ENCODE measurements at places on chromosomes 2 and 18.
A peak's percentile ranks its signal among the peaks of the same experiment; 100 is the strongest.

DNA sequence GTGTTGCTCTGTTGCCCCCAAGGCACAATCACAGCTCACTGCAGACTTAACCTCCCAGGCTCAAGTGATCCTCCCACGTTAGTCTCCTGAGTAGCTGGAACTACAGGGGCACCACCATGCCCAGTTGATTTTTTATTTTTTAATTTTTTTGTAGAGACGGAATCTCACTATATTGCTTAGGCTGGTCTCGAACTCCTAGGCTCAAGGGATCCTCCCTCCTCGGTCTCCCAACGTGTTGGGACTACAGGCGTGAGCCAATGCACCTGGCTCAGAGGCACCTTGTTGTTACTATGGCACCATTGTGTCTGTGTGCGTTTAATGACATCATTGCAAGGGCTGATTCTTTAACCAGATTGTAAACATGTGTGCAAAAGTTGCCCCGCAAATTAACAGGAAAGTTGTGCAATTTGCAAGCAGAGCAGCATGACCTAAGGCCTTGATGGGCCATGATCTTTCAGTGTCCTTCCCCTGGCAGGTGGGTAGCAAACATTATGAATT lies 22.6 kb downstream of the TCF23 start:
- DNase-seq = no peak

DNA sequence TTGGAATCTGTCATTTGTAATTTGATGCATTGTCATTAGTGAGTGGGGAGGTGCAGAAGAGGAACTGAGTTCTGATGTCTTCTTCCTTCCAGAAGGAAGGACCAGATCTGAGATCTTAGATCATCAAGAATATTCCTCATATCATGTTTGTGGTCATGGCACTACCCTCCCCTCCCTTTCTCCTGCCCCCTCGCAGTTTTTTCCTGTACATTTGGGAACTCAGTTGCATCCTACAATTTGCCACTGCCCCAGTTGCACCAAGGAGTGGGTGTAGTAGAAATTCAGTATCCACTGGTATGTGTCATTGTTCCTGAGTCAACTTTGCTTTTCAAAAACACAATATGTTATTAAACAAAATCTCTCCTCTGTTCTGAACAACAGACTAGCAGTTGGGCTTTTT lies 26.6 kb upstream of the ACVR1 start:
- DNase-seq = no peak

- no peak for DNase-seq
These were observed 16.5 kb downstream of the DOK1 start for GRCh38 chr2:74571058-74571457.

DNA sequence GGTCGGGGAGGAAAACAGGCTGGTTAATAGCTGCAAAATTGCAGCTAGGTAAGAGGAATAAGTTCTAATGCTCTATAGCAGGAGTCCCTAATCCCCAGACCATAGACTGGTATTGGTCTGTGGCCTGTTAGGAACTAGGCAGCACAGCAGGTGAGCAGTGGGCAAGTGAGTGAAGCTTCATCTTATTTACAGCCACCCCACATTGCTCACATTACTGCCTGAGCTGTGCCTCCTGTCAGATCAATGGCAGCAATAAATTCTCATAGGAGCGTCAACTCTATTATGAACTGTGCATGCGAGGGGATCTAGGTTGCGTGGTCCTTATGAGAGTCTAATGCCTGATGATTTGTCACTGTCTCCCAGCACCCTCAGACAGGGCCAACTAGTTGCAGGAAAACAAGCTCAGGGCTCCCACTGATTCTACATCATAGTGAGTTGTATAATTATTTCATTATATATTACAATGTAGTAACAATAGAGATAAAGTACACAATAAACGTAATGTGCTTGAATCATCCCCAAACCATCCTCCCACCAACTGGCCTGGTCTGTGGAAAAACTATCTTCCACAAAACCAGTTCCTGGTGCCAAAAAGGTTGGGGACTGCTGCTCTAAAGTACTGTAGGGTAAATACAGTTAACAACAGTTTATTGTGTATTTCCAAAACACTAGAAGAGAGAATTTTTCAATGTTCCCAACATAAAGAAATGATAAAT lies 91.7 kb upstream of the TFCP2L1 start:
- no peak for DNase-seq

DNA sequence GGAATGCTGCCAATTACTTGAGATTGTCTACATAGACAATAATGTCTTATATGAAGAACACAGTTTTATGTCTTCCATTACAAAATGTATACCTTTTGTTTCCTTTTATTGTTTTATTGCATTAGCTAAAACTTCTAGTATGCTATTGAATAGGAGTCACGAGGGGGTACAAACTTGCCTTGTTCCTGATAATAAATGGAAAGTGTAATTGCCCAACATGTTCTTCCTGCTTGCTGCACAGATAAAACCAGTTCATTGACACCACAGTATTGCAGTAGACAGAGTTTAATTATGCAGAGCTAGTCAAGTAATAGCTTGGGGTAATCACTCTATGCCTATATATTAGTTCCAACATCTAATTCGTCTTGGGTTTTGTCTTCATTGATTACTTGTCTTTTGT lies 1276.2 kb upstream of the NRXN1 start:
- DNase-seq = no peak

DNA sequence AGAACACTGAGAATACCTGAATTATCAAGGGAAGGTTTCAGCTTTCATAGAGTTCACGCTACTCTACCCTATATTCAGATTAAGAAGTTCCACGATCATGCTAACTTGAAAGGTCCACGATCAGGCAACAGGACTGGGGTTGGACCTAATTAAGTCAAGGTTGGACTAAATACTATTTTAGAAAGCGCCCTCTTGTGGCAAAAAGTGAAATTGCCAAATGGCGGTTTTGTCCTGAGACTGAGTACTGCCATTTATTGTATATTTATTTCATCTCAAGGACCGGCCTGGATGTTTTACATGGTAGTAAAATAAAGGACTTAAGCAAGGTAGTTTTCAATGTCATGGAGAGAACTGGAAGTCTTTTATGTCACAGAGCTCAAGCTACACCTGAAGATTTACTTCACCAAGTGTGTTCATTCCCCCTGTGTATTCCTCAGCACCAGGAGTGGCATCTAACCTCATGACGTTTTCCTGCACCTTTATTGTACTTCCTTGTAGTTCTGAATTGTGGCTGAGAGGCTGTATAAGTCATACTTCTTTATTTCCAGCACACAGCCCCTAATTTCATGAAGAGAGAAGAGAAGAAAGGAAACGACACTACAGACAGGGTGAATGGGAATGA lies 56.8 kb downstream of the SRD5A2 start:
- peak; percentile 32 for DNase-seq

DNA sequence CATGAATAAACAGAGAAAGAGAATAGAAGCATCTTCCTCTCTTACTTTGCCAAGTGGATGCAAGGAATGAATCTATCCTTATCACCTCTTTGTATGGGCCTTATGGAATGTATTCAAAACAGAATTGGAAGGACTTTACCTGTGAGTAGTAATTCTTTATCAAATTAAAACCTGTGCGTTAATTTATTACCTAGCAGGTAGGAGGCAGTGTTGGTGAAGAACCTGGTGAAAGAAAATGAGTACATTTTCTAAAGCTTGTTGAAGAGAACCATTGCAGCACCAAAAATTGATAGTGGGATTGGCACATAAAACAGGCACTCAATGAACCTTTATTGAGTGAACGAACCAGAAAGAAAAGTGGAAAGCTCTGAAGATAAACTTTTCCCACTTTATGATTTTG lies 1302.1 kb upstream of the CELF4 start:
- no peak for DNase-seq

- no peak for DNase-seq
These were observed 12.7 kb upstream of the CDH2 start for GRCh38 chr18:28189400-28190239.

DNA sequence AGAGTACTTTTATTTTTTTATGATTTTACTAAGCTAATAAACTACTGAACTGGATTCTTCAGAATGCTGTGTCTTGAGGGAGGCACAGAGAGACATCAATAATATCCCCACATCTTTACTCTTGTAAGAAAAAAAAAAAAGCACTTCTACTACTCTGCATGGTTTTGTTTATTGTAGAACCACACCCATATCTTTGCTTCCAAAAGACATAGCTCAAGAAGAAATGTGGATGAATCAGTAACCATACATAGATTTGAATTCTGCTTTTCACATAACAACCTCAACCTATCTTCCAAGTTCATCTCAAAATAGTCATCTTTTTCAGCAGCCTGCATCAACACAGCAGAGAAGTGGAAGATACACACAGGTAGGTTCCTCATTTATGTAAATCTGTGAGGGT lies 12.2 kb upstream of the COL5A2 start:
- no peak for DNase-seq

Measured in umbilical cord (tissue), 2 donors.